ENCODE measurements at places on chromosomes 3 and 15. TPM values are rescaled to one million over a fixed set of nuclear protein-coding genes. Genes with fewer than 3 reads are reported as not detected.

GRCh38 chr15:31526916-31527690 is 200.5 kb downstream of the KLF13 start:
- no peaks in the 10 kb centered on the region for H3K4me1 ChIP-seq
- no peak overlapping the region for H3K27ac ChIP-seq
- no peak for DNase-seq
- no peak overlapping the region for H3K4me3 ChIP-seq
- H3K36me3 ChIP-seq = no peaks in the 10 kb centered on the region
- H3K27me3 ChIP-seq = no peaks in the 10 kb centered on the region

GRCh38 chr15:88131937-88132336 is 124.6 kb downstream of the NTRK3 start:
- DNase-seq = no peak
- H3K4me3 ChIP-seq = no peak overlapping the region
- H3K36me3 ChIP-seq = no peaks in the 10 kb centered on the region
- H3K27ac ChIP-seq = no peak overlapping the region
- no peaks in the 10 kb centered on the region for H3K27me3 ChIP-seq

DNA sequence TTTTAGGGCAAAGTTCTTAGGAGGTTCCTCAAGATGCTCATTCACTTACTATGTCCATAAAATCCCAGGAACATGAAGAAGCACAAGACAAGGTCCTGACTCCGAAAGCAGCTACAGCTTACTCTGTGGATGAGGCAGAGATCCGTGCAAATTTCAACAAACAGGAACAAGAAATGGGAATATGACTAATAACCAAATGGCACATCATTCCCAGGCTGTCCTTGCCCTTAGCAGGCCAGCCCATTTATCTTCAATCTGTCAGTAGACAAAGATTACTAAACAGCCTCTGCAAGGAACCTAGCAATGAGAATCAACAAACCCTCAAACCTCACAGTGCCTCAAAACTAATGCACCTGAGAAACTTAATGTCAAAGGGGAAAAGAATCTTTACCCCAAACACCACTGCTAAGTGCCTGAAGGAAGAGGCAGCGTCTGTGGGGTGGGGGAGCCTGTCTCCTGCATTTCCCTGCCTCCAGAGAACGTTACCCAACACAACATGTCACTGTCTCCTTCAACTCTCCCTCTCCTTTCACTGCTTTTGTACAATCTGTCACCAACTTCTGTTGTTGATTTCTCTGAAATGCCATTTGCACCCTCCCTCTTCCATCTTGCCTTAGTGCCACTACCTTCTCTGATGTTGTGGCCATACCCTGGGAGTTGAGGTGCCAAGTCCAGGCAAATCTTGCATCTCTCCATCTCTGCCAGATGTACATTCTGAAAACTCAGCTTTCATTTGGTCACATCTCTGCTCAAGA is 4.8 kb downstream of the TNFAIP8L3 start:
- peaks cover 5% of the 10 kb centered on the region for H3K27me3 ChIP-seq
- H3K27ac ChIP-seq = no peak overlapping the region
- H3K36me3 ChIP-seq = no peaks in the 10 kb centered on the region
- no peaks in the 10 kb centered on the region for H3K4me1 ChIP-seq

GRCh38 chr15:83365370-83365938 is 81.0 kb upstream of the BNC1 start:
- peaks cover 5% of the 10 kb centered on the region for H3K27me3 ChIP-seq
- H3K36me3 ChIP-seq = no peaks in the 10 kb centered on the region
- H3K4me1 ChIP-seq = peaks cover 8% of the 10 kb centered on the region
- no peak overlapping the region for H3K27ac ChIP-seq
- no peak overlapping the region for H3K4me3 ChIP-seq

DNA sequence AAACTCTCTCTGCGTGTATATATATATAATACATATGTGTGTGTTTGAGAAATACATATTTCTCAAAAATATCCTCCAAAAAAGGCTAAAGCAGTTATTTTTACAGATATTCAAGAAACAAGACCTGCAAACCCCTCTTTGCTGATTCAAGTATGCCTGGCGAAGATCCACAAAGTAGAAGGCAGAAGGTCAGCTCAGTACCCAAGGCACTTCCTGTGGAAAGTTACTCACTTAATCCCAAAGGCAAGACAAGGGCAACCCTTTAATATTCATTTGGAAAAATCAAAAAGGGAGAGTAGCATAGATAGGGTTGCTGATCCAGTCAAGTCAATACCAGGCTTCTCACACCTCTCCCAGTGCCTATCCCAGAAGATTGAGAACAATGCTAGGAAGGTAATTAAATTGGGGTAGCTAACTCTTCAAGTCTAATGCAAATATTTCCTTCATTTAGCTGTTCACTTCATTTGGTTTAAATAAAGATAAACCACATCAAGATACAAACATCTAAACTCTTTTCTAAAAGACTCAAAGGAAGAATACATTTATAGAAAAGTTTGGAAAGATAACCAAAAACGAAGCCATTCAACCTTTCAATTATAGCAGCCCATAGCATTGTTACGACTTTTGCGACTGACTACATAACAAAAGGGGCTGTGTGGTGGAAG is 7.2 kb downstream of the COX17 start:
- no peaks in the 10 kb centered on the region for H3K27me3 ChIP-seq
- no peak overlapping the region for H3K27ac ChIP-seq
- peaks cover 11% of the 10 kb centered on the region for H3K4me1 ChIP-seq
- no peak overlapping the region for H3K4me3 ChIP-seq
- no peak for DNase-seq

- DNase-seq = no peak
- H3K4me3 ChIP-seq = no peak overlapping the region
- H3K27me3 ChIP-seq = no peaks in the 10 kb centered on the region
- no peaks in the 10 kb centered on the region for H3K4me1 ChIP-seq
- H3K36me3 ChIP-seq = no peaks in the 10 kb centered on the region
- H3K27ac ChIP-seq = no peak overlapping the region
These were observed 368.3 kb upstream of the DCBLD2 start for GRCh38 chr3:99269606-99270351.

DNA sequence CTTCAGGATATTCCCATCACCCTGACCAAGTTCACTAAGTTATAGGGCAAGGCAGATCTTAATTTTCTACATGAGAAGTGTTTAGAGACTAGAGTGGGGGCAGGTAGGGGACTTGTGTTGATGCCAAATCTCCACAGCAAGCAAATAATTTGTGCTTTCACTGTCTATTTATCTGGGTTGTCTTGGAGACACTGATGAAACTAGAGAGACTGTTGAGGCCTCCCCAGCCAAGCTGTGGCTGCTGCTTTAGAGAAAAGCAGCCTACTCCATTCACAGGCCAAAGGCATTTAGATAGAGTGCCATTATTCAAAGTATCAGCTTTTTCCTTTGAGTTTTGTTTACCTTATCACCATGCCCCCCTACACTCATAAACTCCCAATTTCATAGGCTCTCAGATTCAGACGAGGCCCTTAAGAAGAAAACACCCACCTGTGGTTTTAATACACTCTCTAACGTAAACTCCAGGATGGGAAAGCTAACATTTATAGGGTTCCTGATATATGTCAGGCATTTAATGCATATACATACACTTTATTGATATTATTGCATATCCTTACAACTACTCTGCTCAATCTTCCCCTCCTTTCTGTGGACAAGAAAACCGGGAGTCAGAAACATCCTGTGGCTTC is 130.4 kb upstream of the FOXB1 start:
- H3K4me1 ChIP-seq = no peaks in the 10 kb centered on the region
- H3K27me3 ChIP-seq = no peaks in the 10 kb centered on the region
- no peak overlapping the region for H3K27ac ChIP-seq

The NOX5 gene
- total RNA-seq = 0.08 TPM

The TMPRSS7 gene
- 0.15 TPM for total RNA-seq

The CCR9 gene
- total RNA-seq = 4.5 TPM

The NSUN3 gene
- total RNA-seq = 23.1 TPM

The ADGRG7 gene
- total RNA-seq = not detected

The RTP4 gene
- 7.5 TPM for total RNA-seq

The ZNF710 gene
- 19.7 TPM for total RNA-seq

The AHSG gene
- total RNA-seq = not detected

The VILL gene
- 41.7 TPM for total RNA-seq
